Effector memory CD8-positive, alpha-beta T cell (primary cell): ENCODE measurements at places on chromosomes 2 and 18.
A peak's percentile ranks its signal among the peaks of the same experiment; 100 is the strongest.

DNA sequence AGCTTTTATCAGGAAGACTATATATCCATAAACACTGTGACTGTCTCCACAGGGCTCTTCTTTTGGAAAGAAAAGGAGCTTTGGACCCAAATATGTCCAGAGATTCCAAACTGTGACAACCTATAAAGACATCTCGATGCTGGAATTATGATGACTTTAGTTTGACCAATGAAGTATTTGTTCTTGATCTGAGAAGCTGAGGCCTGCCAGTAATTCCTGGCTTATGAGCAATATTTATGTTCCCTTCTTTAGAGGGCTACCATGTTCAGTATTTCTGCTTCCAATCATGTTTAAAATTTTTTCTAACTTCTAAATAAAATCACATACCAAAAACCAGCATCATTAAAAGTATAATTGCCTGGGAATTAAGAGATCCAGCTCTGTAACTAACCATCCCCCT, 41.1 kb downstream of the FEZ2 start:
- DNase-seq: no peak

DNA sequence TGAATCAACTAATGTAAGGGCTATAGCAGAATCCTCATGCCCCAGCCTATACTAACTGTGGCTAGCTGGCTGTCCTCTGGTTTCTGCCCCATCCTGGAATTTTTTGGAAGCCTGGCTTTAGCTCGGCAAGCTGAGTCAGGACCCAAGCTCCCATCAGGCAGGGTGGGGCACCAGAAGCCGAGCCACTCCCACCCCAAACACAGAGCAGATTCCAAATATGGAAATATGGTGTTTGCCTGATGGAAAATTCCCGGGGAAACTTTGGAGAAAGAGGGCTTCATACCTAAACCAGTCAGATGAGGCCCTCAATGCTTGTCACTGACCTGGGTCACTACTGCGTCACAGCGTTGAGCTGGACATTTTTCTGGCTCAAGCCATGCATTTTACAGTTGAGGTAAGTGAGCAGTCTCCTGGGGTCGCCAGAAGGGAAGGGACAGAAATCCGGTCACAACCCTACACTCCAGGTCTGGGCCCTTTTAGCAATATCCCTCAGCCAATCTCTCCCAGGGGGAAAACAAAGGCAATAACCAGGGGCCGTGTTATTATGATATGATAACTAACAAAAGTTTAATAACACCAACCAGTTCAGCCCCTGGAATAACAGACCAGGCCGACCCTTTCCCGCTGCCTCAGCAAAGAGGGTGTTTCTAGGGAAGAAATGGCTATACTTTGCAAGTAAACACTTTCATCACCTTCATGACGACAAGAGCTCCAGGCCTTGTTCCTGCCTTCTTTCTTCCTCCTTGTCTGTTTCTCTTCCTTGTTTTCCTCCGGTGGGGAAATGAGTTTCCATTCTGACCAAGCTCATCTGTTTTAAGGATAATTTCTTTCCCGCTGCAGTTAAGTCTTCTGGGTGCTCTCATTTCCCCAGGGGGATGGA, 37.7 kb downstream of the PSD4 start:
- DNase-seq: no peak

- DNase-seq: peak; percentile 29
Measured at GRCh38 chr2:73907840-73908452, 15.1 kb downstream of the ACTG2 start.

- DNase-seq: no peak
Measured at GRCh38 chr2:79717364-79718007, 204.6 kb downstream of the CTNNA2 start.

- no peak for DNase-seq
Measured at GRCh38 chr18:7576077-7576476, 9.0 kb downstream of the PTPRM start.

DNA sequence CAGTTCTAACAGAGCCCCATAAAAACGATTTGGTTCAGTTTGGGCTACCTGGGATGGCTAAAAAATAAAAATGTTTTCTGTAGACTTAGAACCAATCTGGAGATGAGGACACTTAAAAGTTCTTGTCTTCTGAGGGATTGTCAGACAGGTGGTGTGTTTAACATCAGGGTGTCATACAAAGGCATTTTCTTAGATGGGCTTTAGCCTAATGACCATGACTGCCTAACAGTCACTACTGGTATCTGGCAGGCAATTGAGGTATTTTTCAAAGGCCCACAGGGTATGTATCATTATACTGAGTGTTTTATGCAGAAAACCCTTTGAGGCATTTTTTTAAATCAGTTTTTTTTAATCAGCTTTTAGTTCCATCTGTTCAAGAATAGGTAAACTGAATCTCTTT, 341.4 kb downstream of the PARD3B start:
- no peak for DNase-seq

GRCh38 chr18:8943900-8944870, 158.3 kb upstream of the NDUFV2 start:
- no peak for DNase-seq

DNA sequence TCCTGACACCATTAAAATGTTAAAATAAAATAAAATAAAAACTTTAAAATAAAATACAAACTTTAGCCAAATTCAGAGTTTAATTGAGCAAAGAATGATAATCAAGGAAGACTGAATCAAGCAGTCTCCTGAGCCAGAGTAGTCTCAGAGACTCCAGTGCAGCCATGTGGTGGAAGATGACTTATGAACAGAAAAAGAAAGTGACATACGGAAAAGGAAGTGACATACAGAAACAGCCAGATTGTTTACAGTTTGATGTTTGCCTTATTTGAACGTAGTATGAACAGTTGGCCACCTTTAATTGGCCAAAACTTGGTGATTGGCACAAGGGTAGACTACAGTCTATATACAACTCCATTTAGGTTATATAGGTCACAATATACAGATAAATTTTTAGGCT, 787.2 kb downstream of the ADCYAP1 start:
- DNase-seq: no peak

- no peak for DNase-seq
Measured at GRCh38 chr2:39264733-39265132, 21.0 kb upstream of the CDKL4 start.

GRCh38 chr2:60414495-60415138, 138.8 kb downstream of the BCL11A start:
- no peak for DNase-seq

- no peak for DNase-seq
Measured at GRCh38 chr18:13428319-13428718, 209.8 kb downstream of the LDLRAD4 start.

DNA sequence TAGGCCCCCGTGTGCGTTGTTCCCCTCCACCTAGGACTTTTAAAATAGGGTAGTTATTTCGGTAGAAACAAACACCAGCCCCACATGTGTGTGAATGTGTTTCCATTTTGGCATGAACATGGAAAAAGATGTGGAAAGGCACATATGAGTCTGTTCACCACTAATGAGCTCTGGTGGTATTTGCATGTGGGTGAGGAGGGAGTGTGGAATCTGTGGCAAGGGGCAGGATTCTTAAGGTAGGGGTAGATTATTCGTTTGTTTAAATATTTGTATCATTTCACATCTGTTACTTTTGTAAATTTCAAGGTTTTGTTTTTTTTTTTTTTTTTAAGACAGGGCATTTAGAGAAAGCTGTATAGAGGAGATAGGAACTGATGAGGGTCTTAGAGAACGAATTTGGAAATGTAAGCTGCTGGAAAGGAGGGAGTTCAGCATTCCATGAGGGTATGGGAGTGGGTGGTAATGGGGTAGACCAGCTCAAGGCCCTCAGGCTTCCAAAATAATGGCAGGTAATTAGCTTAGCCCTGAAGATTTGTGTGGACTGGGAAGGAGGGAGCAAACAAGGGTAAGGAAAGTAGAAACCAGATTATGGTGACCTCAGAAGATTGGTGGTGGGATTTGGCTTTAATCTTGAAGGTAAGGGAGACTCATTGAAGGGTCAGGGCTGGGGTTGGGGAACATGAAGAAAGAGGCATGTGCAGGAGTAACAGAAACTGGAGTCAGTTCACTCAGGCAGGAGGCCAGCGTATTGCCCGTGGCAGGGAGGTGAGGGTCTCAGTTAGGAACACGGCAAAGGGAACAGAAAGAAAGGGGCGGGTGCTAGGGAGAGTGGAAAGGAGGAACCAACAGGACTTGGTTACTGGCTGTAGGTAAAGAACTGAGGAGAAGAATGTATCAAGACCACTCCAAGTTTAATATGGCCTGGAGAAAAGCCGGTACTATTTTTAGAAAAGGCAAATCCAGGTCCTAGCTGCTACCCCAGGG, 123.6 kb downstream of the PLB1 start:
- no peak for DNase-seq

GRCh38 chr2:126302043-126302442, 353.9 kb upstream of the GYPC start:
- no peak for DNase-seq

DNA sequence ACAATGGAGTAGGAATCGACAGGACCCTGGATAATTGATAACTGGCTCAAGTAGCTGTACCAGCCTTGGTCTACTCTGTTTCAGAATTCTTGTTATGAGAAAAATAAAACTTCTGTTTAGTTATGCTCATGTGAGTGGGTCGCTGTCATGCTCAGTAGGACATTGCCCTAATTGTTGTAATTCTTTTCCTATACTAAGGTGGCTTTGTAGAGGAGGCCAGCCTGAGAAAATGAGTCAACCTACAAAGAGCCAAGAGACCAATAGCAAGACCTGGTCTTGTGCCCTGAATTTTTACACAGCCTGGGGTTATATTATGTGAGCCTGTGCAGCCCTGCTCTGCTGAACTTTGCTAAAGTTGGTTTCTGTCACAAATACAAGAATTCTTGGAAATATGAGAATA, 238.4 kb downstream of the MEIS1 start:
- DNase-seq: no peak

DNA sequence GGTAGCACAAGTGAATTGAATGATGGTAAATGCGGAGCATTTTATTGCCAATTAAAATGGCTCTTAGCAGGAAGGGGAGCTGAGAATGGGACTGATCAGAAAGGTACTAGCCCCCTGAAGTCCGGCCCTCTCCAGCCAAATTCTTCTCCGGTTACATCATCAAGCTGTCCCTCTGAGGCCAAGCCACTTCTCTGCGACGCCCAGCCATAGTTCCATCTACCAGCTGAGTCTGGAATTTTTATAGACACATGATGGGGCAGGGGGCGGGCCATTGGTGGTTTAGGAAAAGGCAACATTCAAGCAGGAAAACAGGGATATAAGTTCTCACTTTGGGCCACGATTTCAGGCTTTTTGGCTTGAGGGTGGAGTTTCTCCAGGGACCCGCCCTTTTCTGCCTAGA, 22.7 kb downstream of the RPRM start:
- DNase-seq: no peak

DNA sequence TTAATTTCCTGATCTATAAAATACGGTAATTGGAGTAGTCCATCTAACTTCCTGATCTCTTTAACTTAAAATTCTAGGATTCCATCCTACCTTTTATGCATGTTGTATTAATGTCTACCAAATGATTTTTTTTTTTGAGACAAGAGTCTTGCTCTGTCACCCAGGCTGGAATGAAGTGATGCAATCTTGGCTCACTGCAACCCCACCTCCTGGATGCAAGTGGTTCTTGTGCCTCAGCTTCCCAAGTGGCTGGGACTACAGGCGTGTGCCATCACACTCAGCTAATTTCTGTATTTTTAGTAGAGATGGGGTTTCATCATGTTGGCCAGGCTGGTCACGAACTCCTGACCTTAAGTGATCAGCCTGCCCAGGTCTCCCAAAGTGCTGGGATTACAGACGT, 47.8 kb downstream of the CFAP36 start:
- no peak for DNase-seq

DNA sequence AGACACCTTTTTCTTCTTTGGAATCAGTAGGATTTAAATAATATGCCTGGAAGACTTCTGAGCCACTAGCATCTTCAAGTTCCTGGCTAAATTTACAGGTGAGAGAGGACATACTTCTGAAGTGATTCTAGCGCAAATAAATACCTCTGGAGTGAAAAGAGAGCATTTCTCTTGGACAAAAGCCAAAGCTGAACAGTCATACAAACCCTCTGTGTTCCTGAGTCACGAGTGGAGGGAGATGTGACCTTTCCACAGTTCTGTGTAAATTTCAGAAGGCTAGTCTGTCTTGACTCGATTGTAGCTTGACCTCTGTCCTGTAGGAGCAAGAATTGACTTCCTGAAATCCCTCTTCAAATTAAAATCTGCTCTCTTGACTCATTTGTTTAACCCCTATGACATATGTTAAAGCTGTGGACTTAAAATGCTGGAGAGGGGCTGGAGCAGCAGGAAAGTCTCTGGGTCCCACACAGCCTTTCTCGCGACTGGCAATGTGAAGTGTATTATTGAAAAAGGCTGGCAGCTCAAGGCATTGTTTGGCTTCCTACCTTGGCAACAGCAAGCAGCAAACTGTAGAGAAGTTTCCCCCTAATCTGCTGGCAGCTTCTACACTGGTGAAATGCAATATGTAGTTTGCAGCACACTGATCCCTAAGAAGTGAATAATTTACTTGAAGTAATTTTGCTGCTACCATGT, 79.6 kb upstream of the GCFC2 start:
- no peak for DNase-seq

DNA sequence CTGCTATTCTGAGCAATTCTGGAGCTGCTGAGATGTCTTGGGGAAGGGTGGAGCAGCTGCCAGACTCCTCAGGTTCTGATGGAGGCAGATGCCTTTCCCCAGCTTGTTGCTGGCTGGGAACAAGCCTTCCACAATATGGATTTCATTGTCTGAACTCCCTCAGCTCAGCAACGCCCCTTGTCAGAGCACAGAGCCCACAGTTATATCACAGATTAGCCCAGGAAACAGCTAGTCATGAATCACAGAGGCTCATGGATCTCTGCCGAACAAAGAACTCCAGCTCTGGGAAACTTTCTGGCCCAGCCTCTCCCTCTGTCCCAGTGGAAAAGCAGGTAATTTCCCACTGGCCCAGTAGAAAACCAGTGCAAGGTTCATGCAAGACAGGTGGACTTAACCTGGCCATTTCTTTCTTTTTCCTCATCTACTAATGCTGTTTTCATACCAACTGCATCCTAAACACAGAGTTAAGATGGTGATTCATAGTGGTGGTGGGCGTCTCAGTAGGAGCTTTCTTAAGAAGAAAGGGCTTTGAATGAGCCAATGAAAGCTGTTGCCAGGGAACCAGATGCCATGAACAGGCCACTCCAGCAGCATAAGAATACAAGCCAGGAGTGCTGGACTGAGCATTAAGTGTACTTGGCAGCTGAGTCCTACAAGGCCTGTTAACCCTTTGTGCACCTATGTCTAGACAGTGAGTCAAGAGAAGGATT, 8.7 kb upstream of the KIAA2012 start:
- no peak for DNase-seq

DNA sequence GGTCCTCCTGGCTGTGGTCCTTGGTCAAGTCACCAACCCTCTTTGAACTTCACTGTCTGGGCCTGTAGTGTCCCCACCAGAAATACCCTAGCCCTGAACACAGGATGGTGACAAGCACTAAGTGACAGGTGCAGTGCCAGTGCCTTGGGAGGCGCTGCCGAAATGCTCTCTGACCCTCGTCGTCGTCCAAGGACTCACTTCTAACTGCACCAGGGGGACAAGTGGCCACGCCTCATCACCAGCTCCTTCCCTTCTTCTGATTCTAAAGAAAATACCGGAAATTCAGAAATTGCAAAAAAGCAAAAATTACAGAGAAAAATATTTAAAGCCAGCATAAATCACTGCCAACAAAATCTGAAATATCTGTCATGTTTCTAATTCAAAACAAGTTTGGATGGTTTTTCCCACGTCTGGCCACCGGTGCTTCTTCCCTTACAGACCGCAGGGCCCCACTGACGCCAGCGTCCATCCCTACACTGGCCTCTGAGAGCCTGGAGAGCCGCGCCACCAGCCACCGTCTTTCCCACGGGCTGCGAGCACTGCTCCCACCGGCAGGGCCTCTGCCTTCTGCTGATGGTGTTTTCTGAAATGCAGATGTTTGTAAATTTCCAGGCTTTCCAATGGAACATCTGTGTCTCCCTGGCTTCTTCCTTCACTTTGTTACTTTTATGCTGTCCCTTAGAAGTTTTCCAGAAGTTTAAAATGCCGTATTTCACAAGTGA, 37.4 kb upstream of the GPC1 start:
- DNase-seq: no peak
